Midbrain (tissue), 1 donor: ENCODE measurements at places on chromosomes 12 and 14.

DNA sequence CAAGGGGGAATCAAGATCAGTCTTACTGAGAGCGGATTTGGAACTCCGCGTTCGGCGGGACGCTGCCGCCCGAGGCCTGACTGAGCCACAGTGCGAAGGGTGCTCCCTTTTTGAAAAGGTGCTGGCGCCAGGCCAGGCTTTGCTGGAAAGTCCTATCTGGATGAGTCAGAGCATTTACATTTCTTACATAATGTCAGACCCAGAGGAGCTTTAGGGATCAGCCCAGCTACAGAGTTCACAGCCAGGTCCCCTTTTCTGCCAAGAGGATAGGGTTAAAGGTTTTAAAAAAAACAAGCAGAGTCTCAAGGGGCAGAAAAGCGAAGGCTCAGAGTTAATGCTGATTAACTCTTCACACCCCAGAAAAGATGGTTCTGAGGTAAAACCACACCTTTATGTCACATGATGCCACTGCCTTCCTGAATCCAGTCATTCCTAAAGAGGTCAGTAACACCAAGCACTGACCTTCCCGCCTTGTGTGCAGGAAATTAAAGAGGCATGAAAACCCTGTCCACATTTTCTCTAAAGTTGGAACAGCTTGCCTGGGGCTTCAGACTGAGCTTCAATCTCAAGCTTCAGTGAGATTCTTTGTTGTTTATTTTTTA lies 11.7 kb upstream of the FBXL14 start:
- DNase-seq: peak; percentile 68

GRCh38 chr12:47023311-47023710 lies 56.1 kb upstream of the PCED1B start:
- DNase-seq: no peak

GRCh38 chr14:61326847-61327246 lies 5.5 kb downstream of the PRKCH start:
- no peak for DNase-seq

- no peak for DNase-seq
Observed at GRCh38 chr12:54983536-54984101, 943 bp downstream of the TESPA1 start.

GRCh38 chr12:107241411-107241810 lies 148.1 kb upstream of the CRY1 start:
- DNase-seq: peak; percentile 51

GRCh38 chr14:69137843-69138535 lies 14.9 kb downstream of the DCAF5 start:
- DNase-seq: no peak

- no peak for DNase-seq
Observed at GRCh38 chr14:74836251-74836960, 39.5 kb downstream of the PROX2 start.

DNA sequence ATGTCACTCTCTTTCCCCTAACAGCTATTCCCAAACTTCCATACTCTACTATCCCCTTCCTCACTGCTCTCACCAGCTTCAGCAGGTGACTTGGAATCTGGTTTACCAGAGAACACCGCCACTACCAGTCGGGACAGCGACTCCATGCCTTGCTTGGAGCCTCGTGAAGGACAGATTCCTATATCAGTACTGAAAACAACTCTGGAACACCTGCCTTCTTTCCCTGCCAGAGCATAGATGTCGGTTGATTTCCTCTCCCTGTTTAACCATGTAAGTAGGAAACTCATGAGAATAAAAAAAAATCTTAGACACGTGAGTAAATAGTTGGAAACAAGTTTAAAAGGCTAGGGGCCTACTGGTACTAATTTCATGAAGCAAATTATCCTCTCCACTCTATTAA lies 219.5 kb upstream of the ABCD2 start:
- DNase-seq: no peak

DNA sequence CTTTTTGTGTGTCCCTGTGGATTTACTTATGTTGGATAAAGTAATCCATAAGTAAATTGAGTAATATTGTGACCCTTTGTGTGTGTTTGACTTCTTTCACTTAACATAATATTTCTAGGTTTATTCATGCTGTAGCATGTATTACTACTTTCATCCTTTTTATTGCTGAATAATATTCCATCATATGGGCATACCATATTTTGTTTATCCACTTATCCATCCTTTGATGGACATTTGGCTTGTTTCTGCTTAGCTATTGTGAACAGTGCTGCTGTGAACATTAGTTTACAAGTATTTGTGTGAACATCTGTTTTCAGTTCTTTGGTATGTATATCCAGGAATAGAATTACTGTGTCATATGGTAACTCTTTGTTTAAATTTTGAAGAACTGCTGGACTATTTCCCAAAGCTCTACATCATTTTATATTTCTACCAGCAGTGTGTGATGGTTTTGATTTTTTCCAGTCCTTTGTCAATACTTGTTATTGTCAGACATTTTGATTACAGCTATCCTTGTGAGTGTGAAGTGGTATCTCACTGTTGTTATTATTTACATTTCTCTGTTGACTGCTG lies 25.2 kb downstream of the G2E3 start:
- no peak for DNase-seq

- no peak for DNase-seq
Observed at GRCh38 chr14:80324649-80325048, 113.3 kb upstream of the DIO2 start.

DNA sequence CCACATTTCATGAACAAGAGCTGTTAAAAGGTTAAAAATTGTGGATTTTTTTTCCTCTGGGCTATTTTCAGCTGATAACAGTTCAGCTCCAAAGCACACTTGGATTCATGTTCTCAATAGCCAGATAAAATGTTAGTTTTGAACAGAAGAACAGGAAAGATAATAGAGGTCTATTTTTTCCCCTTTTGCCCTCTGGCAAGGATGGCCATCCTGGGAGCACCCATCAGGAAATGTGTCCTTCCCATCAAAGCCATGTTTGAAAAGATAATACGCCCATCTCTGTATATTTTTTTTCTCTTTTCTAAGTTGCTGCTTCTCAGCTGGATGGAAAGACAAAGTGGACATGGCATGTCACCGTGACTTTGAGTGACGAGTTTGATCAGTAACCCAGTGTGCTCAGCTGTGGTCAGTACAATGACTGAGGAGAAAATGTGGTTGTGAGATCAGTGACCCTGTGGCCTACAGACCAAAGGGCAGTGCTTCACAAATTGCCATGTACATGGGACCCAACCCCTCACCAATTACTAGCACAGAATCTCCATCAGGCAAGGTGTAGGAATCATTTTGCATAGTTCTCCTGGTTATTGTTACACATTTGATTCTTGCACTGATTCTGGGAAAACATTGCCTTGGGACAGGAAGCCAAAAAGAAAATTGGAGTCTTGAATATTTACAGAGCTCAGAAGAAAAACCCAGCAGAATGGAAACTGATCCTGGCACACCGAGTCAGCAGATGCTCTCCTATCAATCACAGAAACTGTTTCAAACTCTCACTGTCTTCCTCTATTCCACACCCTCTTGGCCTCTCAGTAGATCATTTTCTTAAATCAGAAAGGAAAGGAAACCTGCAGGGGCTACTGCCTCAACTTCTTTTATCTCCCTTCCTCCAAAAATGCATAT lies 64.3 kb downstream of the ANO6 start:
- DNase-seq: no peak

DNA sequence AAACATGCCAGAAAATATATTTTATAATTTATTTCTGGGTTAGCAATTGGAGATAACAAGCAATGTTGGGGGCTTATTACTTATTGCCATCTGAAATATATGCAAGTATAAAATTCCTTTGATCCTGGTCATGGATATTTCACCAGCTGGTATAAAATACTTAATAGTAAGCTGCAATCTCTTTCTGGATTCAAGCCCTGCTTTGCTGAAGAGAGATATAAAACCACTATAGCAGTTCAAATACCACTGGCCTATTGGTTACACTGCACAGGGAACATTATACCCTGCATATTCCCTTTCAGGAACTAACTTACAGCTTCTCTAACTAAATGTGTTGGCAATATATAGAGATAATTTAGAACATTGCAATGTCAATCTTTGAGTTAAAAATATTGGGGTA lies 546.2 kb upstream of the ATP2B1 start:
- DNase-seq: no peak

DNA sequence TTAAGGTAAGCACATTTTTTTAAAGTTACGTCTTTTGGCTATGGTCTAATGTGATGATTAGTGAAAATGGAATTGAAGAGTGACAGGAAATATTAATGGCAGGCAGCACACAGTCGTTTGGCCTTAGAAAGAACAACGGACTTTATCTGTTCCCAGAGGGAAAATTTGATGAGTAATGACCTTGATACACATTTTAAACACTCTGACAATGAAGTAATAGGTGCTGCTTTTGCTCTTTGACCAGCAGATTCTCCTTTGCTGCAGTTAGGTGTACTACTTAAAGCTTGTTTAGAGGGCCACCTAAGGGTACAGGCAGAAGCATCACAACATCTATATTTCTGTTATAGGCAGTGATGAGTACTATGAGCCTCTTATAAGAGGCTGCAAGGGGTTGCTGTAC lies 27.1 kb upstream of the RNU6-8 start:
- no peak for DNase-seq

GRCh38 chr12:128450810-128451209 lies 183.8 kb downstream of the TMEM132C start:
- DNase-seq: peak; percentile 17

DNA sequence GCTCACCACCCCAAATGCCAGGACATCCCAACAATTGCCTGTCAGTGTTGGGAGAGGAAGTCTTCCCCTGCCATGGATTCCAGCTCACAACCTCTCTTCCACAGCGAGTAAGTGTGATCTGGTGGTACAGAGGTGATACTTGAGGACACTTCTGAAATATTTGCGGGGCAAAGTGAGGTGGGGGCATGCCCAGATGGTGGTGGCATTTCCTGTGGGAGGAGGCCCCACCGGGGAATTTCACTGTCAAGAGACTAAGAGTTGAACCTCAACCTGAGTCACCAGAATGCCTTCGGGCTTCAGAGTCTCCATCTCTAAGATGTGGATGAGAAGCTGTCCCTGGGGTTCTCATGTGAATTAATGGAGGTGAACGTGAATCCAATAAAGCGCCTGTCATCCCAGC lies 122.3 kb upstream of the RFLNA start:
- DNase-seq: no peak

- no peak for DNase-seq
Observed at GRCh38 chr14:102342238-102342637, 20.5 kb downstream of the CINP start.

GRCh38 chr14:58782011-58782410 lies 144.2 kb downstream of the DACT1 start:
- no peak for DNase-seq

- no peak for DNase-seq
Observed at GRCh38 chr12:47033081-47033480, 46.3 kb upstream of the PCED1B start.

GRCh38 chr14:95311752-95312151 lies 8.0 kb downstream of the CLMN start:
- no peak for DNase-seq

DNA sequence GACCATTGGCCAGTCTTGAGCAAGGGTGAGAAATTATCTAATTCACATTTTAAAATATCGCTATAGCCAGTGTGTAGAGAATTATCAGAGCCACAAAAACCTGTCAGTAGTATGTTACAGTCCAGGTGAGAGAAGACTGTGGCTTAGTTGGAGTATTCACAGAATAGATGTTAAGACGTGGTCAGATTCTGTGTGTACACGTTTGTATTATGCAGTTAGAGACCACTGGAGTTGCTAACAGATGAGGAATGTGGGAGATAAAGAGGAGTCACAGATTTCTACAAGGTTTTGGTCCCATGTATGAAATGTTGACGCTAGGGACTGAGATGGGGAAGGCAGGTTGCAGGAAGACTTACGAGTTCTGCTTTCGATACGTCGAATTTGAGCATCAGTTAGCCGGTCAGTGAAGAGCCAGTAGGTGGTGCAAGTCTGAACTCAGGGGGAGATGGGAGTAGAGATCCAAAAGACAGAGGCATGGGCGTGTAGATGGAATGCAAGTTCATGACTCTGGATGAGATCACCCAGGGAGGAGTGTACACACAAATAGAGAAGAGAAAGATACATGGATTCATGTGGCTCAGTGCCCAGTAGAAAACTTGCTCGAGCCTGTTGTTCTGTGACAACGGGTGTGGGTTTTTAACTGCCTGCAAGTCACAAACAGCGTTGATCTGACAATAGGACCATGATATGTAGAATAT lies 114.8 kb upstream of the FLRT2 start:
- DNase-seq: no peak

DNA sequence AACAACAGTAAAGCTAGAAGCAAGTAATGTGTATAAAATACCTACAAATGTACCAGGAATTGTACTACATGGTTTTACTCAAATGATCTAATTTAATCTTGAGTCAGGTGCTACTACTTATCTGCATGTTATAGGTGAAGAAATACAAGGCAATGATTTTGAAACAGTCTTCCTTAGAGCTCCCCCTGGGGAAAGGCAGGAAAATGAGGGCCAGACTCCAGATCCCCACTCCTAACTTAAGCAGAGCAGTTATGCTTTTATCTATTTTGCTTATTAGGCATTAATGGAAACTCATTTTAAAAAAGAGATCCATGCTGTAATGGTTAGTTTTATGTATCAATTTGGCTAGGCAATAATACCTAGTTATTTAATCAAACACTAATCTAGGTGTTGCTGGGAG lies 109.3 kb upstream of the CPSF6 start:
- DNase-seq: no peak

DNA sequence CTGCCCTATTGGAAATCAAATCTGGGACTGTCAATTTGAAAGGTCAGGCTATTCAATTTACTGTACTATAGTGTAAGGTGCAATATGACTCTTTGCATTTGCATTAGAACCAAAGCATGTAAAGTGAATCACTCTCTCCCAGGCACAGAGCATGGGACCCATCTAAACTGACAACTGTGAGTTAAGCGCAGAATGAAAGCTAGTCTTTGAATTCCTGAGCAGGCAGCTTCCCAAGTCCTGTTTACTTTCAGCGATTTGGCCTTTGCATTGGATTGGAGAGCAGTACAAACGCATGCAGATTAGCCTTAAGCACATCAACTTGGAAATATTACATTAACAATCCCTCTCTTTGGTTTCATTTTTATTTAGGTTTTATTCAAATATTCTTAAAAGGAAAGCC lies 74.6 kb downstream of the RERG start:
- peak; percentile 14 for DNase-seq

DNA sequence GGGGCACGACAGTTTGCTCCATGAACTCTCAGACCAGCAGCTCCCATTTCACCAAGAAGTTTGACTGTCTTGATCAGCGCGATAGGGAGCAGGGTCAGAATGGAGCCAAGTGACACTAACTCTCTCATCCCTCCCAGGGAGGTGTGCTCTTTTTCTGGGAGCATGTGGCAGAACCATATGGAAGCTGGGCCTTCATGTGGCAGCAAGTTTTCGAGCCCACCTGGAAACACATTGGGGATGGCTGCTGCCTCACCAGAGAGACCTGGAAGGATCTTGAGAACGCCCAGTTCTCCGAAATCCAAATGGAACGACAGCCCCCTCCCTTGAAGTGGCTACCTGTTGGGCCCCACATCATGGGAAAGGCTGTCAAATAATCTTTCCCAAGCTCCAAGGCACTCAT lies 24.0 kb downstream of the ITGA7 start:
- no peak for DNase-seq
